Smooth muscle cell of bladder (primary cell): ENCODE measurements at places on chromosomes 12 and 14. TPM values are rescaled to one million over a fixed set of nuclear protein-coding genes. Genes with fewer than 3 reads are reported as not detected.

LPAR5 gene
- total RNA-seq: not detected in 2 replicates

CAMKK2 gene
- total RNA-seq: 9.5 and 13.7 TPM in 2 replicates

TMEM179 gene
- total RNA-seq: 0.14 TPM in 1 of 2 replicates, not detected in the other

LAG3 gene
- total RNA-seq: 0.14 and 0.18 TPM in 2 replicates

TRIAP1 gene
- total RNA-seq: 17.9 and 26.0 TPM in 2 replicates

LMO3 gene
- total RNA-seq: 4.1 and 10.8 TPM in 2 replicates

HRK gene
- total RNA-seq: not detected in 2 replicates
